ENCODE measurements at places on chromosomes 13 and 19. TPM values are rescaled to one million over a fixed set of nuclear protein-coding genes. Genes with fewer than 3 reads are reported as not detected.

DNA sequence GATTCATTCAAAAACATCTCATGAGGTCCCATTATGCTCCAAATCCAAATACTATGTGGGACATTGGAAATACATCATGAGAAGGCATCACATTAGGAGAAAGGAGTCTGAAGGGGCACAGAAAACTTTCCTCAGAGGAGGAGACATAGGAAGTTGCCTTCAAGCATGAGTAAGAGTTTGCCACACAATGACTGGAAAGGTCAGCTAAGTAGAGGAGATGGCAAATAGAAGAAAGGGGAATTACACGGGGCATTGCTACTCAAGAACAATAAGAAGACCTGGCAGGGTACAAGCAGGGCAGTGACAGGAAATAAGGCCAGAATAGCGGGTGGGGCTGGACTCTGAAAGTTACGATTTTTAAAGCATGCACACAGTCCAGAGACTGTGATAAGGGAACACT, 231.6 kb downstream of the SPRY2 start:
- no peak for DNase-seq

DNA sequence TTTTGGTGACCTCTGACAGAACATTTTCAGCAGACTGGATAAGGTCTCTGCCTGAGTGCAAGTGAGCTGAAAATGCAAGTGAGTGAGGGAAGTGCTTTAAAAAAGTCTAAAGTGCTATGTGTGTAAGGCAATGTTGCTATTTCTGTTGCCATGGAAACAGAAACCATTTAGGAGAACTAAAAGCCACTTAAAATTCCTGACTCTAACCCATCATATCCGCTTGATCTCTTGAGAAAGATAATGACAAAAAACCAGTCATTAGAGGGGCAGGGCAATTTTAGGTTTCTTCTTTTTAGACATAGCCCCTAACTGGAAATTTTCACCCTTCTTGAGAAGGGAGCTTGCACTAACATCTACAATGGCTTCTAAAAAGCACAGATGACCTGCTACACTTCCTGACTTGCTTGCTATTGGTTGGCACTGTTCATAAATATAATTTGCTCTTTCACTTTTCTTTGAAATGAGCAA, at the start of gene CYSLTR2:
Gene CYSLTR2, plus strand, starts transcription at position 458 of the 468 bp plus-strand sequence. CDS start 52,889 bp downstream, outside the sequence.
- no peak for DNase-seq

- DNase-seq, result peak; percentile 28
Measured at GRCh38 chr19:11722414-11722813, 16.3 kb downstream of the ZNF823 start.

Gene GRIK5
- not detected for total RNA-seq

DNA sequence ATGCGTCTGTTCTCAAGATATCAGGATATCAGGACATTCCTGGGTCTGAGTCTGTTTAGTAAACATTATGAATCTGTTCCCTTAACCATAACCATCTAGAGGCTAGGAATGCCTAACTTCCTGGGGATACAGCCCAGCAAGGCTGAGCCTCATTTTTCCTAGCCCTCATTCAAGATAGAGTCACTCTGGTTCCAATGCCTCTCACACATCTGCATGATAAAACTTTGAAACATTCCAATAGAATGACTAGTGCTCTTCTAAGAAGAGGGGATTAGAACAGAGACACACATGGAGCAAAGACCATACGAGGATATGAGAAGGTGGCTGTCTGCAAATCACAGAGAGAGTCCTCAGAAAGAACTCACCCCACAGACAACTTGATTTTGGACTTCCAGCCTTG, 20.6 kb upstream of the CABP5 start:
- no peak for DNase-seq

Gene SAFB
- total RNA-seq, result 35.5 TPM

DNA sequence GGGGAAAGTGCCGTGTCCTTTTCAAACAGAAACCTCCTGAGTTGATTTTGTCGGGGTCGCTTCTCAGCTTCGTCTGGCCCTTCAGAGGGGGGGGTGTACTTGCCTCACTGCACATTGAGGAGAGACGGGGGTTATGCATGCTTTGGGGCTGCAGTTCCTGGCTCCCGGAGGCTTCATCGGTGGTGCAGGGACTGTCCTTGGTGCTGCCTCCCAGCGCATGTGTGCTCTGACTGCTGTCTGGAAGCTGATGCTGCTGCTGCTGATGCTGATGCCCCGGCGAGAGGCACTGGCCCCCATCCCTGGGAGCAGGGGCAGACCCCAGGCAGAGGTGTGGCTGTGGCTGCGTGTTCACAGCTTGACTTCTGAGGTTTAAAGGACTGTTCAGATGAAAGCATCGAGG, 91.0 kb downstream of the ARHGEF7 start:
- DNase-seq, result no peak

DNA sequence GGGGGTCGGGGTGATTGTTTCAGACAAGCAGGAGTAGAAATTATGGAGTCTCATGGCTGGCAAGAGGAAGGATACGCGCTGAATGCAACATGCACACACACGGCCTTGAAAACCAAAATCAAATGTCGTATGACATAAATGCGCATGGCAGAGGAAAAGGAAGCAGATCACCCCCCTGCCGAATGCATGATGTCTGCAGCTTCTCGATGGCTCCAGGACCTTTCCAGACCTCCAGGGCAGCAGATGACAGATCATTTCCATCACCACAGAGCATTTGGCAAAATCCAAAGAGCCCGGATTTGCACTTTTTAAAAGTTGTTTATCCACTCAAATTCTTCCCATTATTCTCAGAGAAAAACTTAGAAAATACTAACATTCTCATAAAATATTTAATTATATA, 211.7 kb downstream of the NHLRC3 start:
- DNase-seq, result no peak

GRCh38 chr19:36136964-36137686, 2.7 kb upstream of the CAPNS1 start:
- DNase-seq, result peak; percentile 88

DNA sequence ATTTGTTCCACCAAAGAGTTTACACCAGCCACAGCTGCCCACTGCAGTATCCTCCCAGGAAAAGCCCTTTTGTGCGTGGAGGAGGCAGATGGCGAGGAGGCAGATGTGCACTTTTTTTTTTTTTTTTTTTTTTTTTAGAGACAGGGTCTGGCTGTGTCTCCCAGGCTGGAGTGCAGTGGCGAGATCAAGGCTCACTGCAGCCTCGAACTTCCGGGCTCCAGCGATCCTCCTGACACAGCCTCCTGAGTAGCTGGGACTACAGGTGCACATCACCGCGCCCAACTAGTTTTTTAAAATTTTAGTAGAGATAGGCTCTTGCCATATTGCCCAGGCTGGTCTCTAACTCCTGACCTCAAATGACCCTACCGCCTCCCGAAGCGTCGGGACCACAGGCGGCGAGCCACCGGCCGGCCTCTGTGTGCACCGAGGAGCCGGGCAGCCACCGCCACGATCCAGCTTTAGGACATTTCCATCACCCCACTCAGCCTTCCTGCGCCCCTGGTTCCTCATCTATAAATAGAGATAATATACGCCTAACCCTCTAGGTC, 563 bp upstream of the PDCD5 start:
- DNase-seq, result no peak

Gene LSM7
- total RNA-seq, result 238 TPM

Gene CGB2
- not detected for total RNA-seq

Gene IZUMO2
- total RNA-seq, result not detected

GRCh38 chr19:54882758-54883157, 8.7 kb downstream of the FCAR start:
- DNase-seq, result no peak

DNA sequence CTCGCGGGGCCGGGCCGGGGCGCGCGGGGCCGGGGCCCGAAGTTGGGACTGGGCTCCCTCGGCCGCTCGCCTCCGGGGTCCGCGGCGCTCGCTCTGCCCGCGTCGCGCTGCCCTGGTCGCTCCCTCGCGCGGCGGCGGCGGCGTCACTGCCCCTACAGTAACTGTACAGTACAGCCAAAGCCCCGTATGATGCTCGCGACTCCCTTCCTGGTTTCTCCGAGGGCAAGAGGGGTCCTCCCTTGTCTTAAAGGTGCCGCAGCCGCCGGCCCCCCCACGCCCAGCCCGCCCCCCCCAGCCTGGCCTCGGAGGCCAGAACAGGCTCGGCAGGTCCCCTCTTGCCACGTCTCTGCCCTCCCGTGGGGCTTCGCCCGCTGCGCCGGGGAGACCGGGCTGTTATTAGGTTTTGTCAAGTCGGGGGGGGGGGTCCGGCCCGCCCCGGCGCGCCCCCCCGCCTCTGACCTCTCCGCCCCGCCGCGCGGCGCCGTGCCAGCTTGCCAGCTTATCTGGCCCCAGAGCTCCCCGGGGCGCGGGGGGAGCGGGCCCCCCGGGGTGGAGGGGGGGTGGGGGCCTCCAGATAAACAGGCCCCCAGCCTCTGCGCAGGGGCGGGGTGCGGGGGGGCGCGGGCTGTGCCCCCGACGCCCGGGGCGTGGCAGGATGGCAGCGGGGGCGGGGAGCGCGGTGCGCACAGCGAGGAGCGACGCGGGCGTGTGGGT, at the start of gene ZBTB7A:
Gene ZBTB7A, minus strand, starts transcription at position 218 of the 714 bp plus-strand sequence. CDS start 11,667 bp downstream, outside the sequence.
- DNase-seq, result peak; percentile 59

DNA sequence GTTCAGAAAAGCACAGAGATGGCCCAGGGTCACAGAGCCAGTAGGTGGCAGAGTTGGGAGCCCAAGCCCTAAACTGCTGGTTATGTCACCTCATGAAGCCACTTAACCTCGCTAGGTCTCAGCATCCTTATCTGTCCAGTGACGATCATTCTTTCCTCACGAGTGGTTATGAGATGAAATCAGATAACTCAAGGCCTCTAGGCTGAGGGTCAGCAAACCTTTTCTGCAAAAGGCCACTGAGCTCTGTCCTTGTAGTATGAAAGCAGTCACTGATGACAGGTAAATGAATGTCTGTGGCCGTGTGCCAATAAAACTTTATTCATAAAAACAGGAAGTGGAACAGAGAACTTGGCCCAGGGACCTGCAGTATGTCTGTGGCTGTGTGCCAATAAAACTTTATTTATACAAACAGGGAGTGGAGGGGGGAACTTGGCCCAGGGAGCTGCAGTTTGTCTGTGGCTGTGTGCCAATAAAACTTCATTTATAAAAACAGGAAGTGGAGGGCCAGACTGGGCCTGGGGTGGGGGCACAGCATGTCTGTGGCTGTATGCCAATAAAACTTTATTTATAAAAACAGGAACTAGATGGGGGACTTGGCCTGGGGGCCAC, 71.2 kb downstream of the GNG7 start:
- DNase-seq, result no peak

Gene POU4F1
- total RNA-seq, result not detected

- DNase-seq, result no peak
Measured at GRCh38 chr19:35755550-35756376, 1.1 kb downstream of the HSPB6 start.

GRCh38 chr13:48210178-48210577, 22.8 kb upstream of the ITM2B start:
- DNase-seq, result peak; percentile 45

Gene HIPK4
- not detected for total RNA-seq

DNA sequence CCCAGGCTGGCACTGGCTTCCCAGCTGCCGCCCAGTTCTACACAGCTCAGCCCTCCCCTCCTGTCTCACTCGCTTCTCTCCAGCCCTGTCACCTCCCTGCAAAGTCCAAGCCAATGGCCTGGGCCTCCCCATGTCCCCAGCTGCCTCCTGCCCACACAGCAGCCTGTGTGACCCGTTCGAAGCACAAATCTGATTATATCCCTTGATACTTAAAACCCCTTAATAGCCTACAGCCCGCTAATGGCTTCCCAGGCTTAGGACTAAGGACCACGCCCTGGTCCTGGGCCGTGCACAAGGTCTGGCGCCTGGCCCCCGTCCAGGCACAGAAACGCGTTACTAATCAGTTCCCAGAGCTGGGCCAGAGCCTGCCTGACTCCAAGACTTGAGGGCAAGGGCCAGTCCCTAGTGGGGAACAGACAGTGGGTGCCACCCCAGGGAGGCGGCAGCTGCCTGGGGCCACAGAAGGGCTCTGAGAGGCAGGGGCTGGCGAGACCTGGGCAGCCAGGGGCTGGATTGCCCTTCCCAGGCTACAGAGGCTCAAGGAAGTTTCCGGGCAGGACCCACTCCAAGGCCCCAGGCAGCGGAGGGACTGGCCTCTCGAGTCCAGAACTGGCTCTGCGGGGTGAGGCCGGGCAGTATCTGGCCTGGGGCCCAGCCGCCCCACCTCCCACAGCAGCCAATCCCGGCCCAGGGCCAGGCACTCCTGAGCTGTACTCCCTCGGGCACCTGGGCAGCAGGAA, 10.4 kb downstream of the XAB2 start:
- DNase-seq, result no peak

Gene ZNF813
- total RNA-seq, result not detected

GRCh38 chr13:29840585-29840984, 9.8 kb downstream of the UBL3 start:
- DNase-seq, result no peak

DNA sequence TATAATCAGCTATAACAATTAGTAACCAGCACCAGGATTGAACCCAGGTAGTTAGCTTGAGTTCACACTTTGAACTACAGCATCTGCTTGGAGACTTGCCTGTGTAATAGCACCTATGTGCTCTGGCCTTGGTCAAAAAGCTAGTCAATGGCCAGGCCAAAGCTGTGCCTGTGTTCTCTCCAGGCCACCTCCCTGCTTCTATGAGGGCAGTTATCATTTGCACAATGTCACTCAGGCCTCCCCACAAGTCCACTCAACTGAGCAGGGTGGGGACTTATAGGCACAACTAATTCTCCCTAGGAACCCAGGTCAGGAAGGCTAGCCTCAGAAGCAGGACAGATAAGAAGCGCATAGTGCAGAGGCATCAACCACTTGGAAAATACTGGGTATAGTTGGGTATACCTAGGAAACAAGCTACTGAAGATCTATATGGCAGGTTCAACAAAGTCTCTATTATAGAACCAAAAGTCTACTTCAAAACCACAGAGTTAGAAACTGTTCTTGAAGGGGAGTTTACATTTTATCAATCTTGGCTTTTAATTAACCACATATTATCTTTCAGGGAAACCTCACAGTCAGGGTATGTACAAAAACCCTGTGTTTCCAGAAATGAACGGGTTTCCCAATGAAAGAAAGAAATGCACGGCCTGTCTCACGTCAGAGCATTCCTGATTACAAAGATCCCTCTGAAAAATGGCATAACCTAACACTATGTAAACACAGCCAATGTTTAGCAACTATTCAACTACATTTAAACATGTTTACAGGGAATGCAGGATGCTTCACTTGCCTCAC, 140.9 kb downstream of the ABCC4 start:
- no peak for DNase-seq

Gene PLPPR3
- 3.1 TPM for total RNA-seq

GRCh38 chr13:102236341-102236740, 165.5 kb downstream of the FGF14 start:
- no peak for DNase-seq

DNA sequence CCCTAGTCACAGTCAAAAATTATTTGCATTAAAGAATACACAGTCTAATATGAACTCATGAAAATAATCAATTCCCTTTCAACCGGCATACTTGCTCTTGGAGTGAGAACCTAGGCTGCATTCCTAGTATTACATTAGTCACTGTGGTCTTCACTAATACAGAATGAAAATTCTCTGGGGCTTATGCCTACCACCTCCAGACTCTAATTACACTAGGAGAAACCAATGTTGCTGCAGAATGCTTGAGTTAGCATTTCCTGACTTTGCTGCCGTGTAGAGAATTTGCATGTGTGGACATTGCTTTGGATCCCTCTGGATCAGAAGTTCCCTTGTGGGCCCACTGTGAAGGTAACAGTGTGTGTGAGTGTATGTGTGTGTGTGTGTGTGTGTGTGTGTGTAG, 87.8 kb downstream of the CCNA1 start:
- DNase-seq, result no peak

- no peak for DNase-seq
Measured at GRCh38 chr13:91805605-91806004, 407.2 kb downstream of the GPC5 start.

Gene CGB1
- total RNA-seq, result not detected

GRCh38 chr19:43641333-43641732, 1.7 kb upstream of the CADM4 start:
- DNase-seq, result no peak

GRCh38 chr19:5095568-5095850, 126.6 kb downstream of the KDM4B start:
- DNase-seq, result no peak
